ENCODE measurements at places on chromosomes 12 and 14. TPM values are rescaled to one million over a fixed set of nuclear protein-coding genes. Genes with fewer than 3 reads are reported as not detected.

Gene MYBPC1
- not detected for total RNA-seq

Gene PLEKHG7
- not detected for total RNA-seq

Gene B3GNT4
- not detected for total RNA-seq

Gene DTX3
- 32.8 TPM for total RNA-seq

Gene NUMB
- 45.7 TPM for total RNA-seq

Gene OTX2
- not detected for total RNA-seq

Gene TCL1B
- total RNA-seq: not detected

Gene SMOC1
- not detected for total RNA-seq

Gene OR6C2
- total RNA-seq: not detected

Gene RHEBL1
- total RNA-seq: 8.1 TPM

Gene GPRC5D
- total RNA-seq: not detected

Gene SOX5
- 1.4 TPM for total RNA-seq

Gene GALNT6
- 12.6 TPM for total RNA-seq

Gene CLEC1A
- total RNA-seq: not detected

Gene CCDC198
- not detected for total RNA-seq

Gene KRT72
- total RNA-seq: 1.6 TPM

Gene ACRBP
- total RNA-seq: 3.4 TPM

Gene CCND2
- 197 TPM for total RNA-seq

Gene NOVA1
- 0.16 TPM for total RNA-seq

Gene IRAK3
- 1.5 TPM for total RNA-seq

Gene C12orf54
- total RNA-seq: not detected

Gene FBLN5
- 6.6 TPM for total RNA-seq

Gene GPR135
- 1.7 TPM for total RNA-seq

Gene BDKRB1
- not detected for total RNA-seq

Gene VDR
- 1.8 TPM for total RNA-seq

Gene TEAD4
- total RNA-seq: not detected

Gene SOAT2
- 2.5 TPM for total RNA-seq

Gene HAL
- total RNA-seq: 0.94 TPM

Gene RD3L
- total RNA-seq: not detected

Gene CCDC77
- 8.4 TPM for total RNA-seq

Gene ACOT4
- 1.1 TPM for total RNA-seq

Gene CDK17
- total RNA-seq: 123 TPM

Data from T-helper 17 cell (primary cell).